Colonic mucosa (tissue), 4 donors: ENCODE measurements at places on chromosomes 11 and 22.

- no peak overlapping the region for H3K27ac ChIP-seq
- H3K36me3 ChIP-seq = no peaks in the 10 kb centered on the region
- no peaks in the 10 kb centered on the region for H3K4me1 ChIP-seq
- DNase-seq = no peak
- no peaks in the 10 kb centered on the region for H3K27me3 ChIP-seq
These were observed 504.3 kb downstream of the FAM181B start for GRCh38 chr11:82229341-82229740.

DNA sequence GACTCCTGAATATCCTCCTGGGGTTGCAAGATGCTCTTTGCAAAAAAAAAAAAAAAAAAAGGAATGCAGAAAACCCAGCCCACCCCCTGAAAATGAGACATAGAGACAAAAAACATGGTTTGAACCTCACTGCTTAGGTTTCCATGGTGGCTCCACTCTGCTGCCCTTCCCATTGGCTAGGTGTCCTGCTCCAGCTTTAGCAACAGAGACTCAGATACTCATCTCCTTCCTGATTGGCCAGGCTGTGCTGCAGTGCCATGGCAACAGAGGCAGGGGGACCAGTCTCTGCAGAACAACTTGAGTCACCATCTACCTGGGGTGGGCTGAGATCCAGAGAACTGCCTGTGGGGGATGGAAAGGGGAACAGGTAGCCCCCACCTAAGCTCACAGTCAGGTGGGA, 17.4 kb upstream of the YWHAH start:
- no peak for DNase-seq
- H3K27ac ChIP-seq = no peak overlapping the region
- no peaks in the 10 kb centered on the region for H3K36me3 ChIP-seq
- H3K4me3 ChIP-seq = no peak overlapping the region
- no peaks in the 10 kb centered on the region for H3K4me1 ChIP-seq

GRCh38 chr22:44956840-44957767, 52.7 kb downstream of the PHF21B start:
- no peak for DNase-seq
- H3K4me3 ChIP-seq = no peak overlapping the region
- no peaks in the 10 kb centered on the region for H3K36me3 ChIP-seq
- no peaks in the 10 kb centered on the region for H3K4me1 ChIP-seq
- H3K27me3 ChIP-seq = no peaks in the 10 kb centered on the region
- H3K27ac ChIP-seq = no peak overlapping the region

GRCh38 chr11:33713151-33713855, 12.7 kb upstream of the C11orf91 start:
- H3K36me3 ChIP-seq = peaks cover 12% of the 10 kb centered on the region
- no peak for DNase-seq
- no peak overlapping the region for H3K27ac ChIP-seq
- H3K4me3 ChIP-seq = no peak overlapping the region
- H3K4me1 ChIP-seq = peaks cover 4% of the 10 kb centered on the region

DNA sequence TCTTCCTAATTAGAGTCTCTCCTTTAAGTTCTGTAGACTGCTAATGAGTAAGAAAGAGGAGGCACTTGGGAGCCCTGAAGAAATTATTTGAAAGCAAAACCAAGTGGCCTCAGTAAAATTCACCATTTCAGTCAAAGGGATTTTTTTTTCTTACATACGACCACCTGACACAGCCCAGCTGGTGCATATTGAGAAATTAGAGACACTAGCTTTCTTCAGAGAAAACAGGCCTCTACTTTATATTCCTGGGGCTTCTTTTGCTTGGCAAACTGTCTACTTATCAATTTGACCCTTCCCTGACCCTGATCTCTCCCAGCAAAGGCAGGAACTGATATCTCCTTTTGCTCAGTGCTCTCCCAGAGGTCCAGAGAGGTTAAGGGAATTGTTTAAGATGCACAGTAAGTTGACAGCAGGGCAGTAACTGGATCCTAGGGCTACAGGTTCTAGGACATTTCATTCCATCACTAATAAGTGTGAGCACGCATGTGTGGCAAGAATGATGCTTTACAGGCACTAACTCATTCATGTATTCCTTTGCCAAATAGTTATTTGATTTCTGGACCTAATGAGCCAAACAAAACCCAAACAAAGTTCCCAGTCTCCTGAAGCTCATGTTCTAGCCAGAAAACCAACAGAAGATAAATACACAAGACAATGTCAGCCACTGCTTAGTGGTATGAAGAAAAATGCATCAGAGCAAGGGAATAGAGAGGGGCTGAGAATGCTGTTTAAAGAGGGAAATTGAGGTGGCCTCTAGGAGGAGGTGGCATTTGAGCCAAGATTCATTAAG, 467.6 kb downstream of the SOX6 start:
- no peaks in the 10 kb centered on the region for H3K4me1 ChIP-seq
- no peak overlapping the region for H3K4me3 ChIP-seq
- no peaks in the 10 kb centered on the region for H3K27me3 ChIP-seq
- H3K27ac ChIP-seq = no peak overlapping the region

DNA sequence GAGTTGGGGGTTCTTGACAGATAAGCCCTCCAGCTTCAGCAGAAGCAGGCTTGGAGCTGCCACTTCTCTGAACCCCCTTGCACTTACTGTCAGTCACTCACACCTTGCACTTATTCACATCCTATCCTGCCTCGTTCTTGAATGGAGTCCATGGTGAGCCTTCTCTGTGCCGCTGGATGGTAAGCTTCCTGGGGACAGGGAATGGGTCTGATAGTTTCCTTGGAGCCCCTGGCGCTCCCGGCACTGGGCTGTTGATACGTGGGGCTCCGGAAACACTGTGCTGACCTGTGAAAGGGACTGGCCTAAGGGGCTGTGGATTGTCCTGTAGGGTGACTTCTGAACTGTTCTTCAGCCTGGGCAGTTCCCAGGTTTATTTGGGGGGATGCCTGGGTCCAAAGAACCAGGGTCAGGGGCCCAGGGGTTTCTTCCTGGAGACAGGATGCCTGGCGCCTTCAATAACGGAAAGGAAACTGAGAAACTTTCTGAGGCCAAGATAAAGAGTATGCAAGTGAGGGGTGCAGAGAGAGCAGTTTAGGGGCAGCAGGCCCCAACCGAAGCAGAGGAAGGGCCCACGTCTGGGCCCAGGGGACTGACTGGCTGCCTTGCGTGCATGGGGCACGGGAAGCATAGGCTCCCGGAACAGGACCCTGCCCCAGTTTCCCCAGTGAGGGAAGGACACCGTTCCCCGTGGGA, 709 bp upstream of the ST3GAL4 start:
- H3K4me1 ChIP-seq = peaks cover 6% of the 10 kb centered on the region
- peak overlapping the region; percentile 59 for H3K4me3 ChIP-seq
- H3K27ac ChIP-seq = peak overlapping the region; percentile 68
- DNase-seq = no peak
- H3K27me3 ChIP-seq = no peaks in the 10 kb centered on the region

- no peak overlapping the region for H3K4me3 ChIP-seq
- no peaks in the 10 kb centered on the region for H3K27me3 ChIP-seq
- H3K27ac ChIP-seq = no peak overlapping the region
- no peak for DNase-seq
- peaks cover 6% of the 10 kb centered on the region for H3K4me1 ChIP-seq
- no peaks in the 10 kb centered on the region for H3K36me3 ChIP-seq
These were observed 124.3 kb upstream of the FGF3 start for GRCh38 chr11:69943506-69943905.

GRCh38 chr11:20723366-20723765, 54.0 kb downstream of the NELL1 start:
- H3K27me3 ChIP-seq = no peaks in the 10 kb centered on the region
- no peaks in the 10 kb centered on the region for H3K36me3 ChIP-seq
- H3K4me1 ChIP-seq = no peaks in the 10 kb centered on the region
- DNase-seq = no peak
- no peak overlapping the region for H3K27ac ChIP-seq
- H3K4me3 ChIP-seq = no peak overlapping the region

- no peak for DNase-seq
- no peaks in the 10 kb centered on the region for H3K36me3 ChIP-seq
- H3K4me1 ChIP-seq = no peaks in the 10 kb centered on the region
- peak overlapping the region; percentile 26 for H3K27ac ChIP-seq
These were observed 26.9 kb upstream of the CYB5R3 start for GRCh38 chr22:42676059-42676607.

- H3K4me3 ChIP-seq = no peak overlapping the region
- H3K27me3 ChIP-seq = no peaks in the 10 kb centered on the region
- no peak overlapping the region for H3K27ac ChIP-seq
- H3K4me1 ChIP-seq = no peaks in the 10 kb centered on the region
- no peak for DNase-seq
- H3K36me3 ChIP-seq = no peaks in the 10 kb centered on the region
These were observed 92.9 kb upstream of the KCNA4 start for GRCh38 chr11:30109774-30110173.

GRCh38 chr11:62556108-62556874, 9.7 kb upstream of the AHNAK start:
- H3K4me1 ChIP-seq = peaks cover 51% of the 10 kb centered on the region
- H3K4me3 ChIP-seq = peak overlapping the region; percentile 7
- peak overlapping the region; percentile 92 for H3K27ac ChIP-seq
- H3K27me3 ChIP-seq = no peaks in the 10 kb centered on the region

GRCh38 chr11:111571829-111572501, 30.3 kb upstream of the SIK2 start:
- H3K4me1 ChIP-seq = no peaks in the 10 kb centered on the region
- H3K4me3 ChIP-seq = no peak overlapping the region
- no peaks in the 10 kb centered on the region for H3K27me3 ChIP-seq
- H3K36me3 ChIP-seq = no peaks in the 10 kb centered on the region
- no peak overlapping the region for H3K27ac ChIP-seq

- H3K4me1 ChIP-seq = no peaks in the 10 kb centered on the region
- DNase-seq = no peak
- no peak overlapping the region for H3K4me3 ChIP-seq
These were observed 147.9 kb downstream of the C11orf91 start for GRCh38 chr11:33552756-33553155.

- peak; percentile 11 for DNase-seq
- H3K4me1 ChIP-seq = no peaks in the 10 kb centered on the region
- H3K27me3 ChIP-seq = no peaks in the 10 kb centered on the region
- H3K36me3 ChIP-seq = no peaks in the 10 kb centered on the region
- no peak overlapping the region for H3K27ac ChIP-seq
These were observed 64.6 kb downstream of the MYEOV start for GRCh38 chr11:69358398-69359020.

DNA sequence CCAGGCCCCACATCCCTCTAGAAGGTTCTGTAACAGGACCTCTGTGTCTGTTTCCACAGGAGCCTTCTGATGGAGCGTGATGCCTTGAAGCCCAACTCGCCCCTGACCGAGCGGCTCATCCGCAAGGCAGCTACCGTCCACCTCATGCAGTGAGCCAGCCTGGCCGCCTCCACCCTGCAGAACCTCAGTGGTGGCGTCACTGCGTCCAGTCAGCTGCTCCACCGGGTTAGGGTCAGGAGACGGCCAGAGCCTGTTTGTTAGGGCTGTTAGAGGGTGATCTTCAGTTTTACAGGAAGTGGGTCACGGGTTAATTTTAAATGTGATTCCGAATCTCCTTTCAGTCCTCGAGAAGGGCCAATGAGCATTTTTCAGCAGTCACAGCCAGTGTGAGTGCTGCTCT, 3.9 kb upstream of the GTSE1 start:
- peaks cover 17% of the 10 kb centered on the region for H3K4me1 ChIP-seq
- H3K36me3 ChIP-seq = no peaks in the 10 kb centered on the region
- H3K27ac ChIP-seq = no peak overlapping the region
- no peak for DNase-seq
- H3K4me3 ChIP-seq = no peak overlapping the region
- H3K27me3 ChIP-seq = no peaks in the 10 kb centered on the region

- no peak overlapping the region for H3K27ac ChIP-seq
- H3K4me3 ChIP-seq = no peak overlapping the region
- H3K4me1 ChIP-seq = no peaks in the 10 kb centered on the region
- no peak for DNase-seq
These were observed 223.1 kb upstream of the B3GAT1 start for GRCh38 chr11:134634897-134635831.

DNA sequence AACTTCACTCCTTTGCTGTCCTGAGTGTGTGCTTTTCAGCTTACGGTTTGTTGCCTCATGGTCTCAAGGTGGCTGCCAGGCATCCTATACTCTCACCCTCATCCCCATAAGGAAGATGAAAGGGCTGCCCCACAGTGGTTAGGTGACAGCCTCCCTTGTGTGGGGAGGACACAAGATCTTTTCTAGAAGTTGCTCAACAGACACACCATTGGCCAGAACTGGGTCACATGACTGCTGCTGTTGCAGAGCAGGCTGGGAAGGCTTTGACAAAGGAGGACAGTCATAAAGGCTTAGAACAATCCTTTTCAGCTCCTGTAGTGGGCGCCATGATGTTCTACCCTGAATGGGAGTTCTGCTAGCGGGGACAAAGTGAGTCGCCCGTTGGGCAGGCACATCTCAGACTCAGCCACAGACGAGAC, 69.7 kb upstream of the RASD2 start:
- DNase-seq = no peak
- no peak overlapping the region for H3K4me3 ChIP-seq
- no peaks in the 10 kb centered on the region for H3K27me3 ChIP-seq

GRCh38 chr11:114346709-114347141, 50.5 kb downstream of the NNMT start:
- no peaks in the 10 kb centered on the region for H3K36me3 ChIP-seq
- no peak for DNase-seq
- no peak overlapping the region for H3K4me3 ChIP-seq
- no peaks in the 10 kb centered on the region for H3K27me3 ChIP-seq

GRCh38 chr11:26703411-26704191, 18.3 kb downstream of the SLC5A12 start:
- H3K4me3 ChIP-seq = no peak overlapping the region
- no peak for DNase-seq
- no peaks in the 10 kb centered on the region for H3K27me3 ChIP-seq
- peak overlapping the region; percentile 63 for H3K27ac ChIP-seq
- H3K36me3 ChIP-seq = no peaks in the 10 kb centered on the region
- no peaks in the 10 kb centered on the region for H3K4me1 ChIP-seq

DNA sequence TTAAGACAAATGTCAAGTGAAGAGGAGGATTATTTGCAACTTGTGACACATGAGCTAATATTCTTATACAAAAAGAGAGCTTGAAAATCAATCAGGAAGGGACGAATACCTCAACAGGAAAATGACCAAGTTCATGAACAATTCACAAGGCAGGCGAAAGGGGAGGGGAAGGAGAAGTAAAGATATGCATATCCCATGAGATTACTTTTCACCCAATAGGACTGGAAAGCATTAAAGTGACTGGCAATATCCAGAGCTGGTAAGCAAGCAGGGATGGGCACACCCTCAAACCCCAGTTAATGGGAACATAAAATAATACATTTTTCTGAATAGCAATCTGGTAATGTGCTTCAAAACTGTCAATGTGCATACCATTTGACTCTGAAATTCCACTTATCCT, 129.5 kb downstream of the SLC1A2 start:
- H3K4me1 ChIP-seq = no peaks in the 10 kb centered on the region
- H3K27ac ChIP-seq = no peak overlapping the region
- no peak overlapping the region for H3K4me3 ChIP-seq
- H3K27me3 ChIP-seq = no peaks in the 10 kb centered on the region
- H3K36me3 ChIP-seq = no peaks in the 10 kb centered on the region

- H3K27ac ChIP-seq = peak overlapping the region; percentile 71
- no peaks in the 10 kb centered on the region for H3K27me3 ChIP-seq
- peaks cover 4% of the 10 kb centered on the region for H3K4me1 ChIP-seq
- DNase-seq = no peak
These were observed 116.6 kb downstream of the MRTFA start for GRCh38 chr22:40519948-40520331.
